ENCODE measurements at places on chromosomes 7 and 10. TPM values are rescaled to one million over a fixed set of nuclear protein-coding genes. Genes with fewer than 3 reads are reported as not detected.

GRCh38 chr7:74199551-74200355 lies 10.1 kb upstream of the LAT2 start:
- DNase-seq, result no peak
- peaks cover 3% of the 10 kb centered on the region for H3K27me3 ChIP-seq
- H3K4me3 ChIP-seq, result no peak overlapping the region

GRCh38 chr7:23468526-23469149 lies 1.7 kb downstream of the IGF2BP3 start:
- peak overlapping the region; percentile 52 for H3K4me3 ChIP-seq
- no peak overlapping the region for H3K27ac ChIP-seq
- DNase-seq, result no peak
- H3K27me3 ChIP-seq, result peaks cover 78% of the 10 kb centered on the region

GRCh38 chr7:105493923-105494315 lies 28.2 kb downstream of the PUS7 start:
- no peak for DNase-seq
- no peak overlapping the region for H3K27ac ChIP-seq
- no peaks in the 10 kb centered on the region for H3K4me1 ChIP-seq
- H3K4me3 ChIP-seq, result no peak overlapping the region

DNA sequence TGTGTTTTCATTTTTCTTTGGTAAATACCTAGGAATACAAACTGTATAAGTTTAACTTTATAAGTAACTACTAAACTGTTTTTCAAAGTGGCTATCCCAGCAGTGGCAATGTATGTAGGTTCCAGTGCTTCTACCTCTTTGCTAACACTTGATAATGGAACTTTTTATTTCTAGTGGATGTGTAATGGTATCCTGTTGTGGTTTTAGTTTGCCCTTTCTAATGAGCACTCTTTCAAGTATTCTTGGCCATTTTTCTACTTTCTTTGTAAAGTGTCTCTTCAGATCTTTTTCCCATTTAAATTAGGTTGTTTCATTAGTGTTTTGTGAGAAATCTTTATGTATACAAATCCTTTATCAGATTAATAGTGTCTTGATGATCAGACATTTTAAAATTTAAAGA lies 4.6 kb downstream of the KIF20B start:
- peak overlapping the region; percentile 65 for H3K27ac ChIP-seq
- peaks cover 40% of the 10 kb centered on the region for H3K36me3 ChIP-seq
- H3K4me1 ChIP-seq, result peaks cover 46% of the 10 kb centered on the region
- H3K27me3 ChIP-seq, result no peaks in the 10 kb centered on the region
- DNase-seq, result no peak

DNA sequence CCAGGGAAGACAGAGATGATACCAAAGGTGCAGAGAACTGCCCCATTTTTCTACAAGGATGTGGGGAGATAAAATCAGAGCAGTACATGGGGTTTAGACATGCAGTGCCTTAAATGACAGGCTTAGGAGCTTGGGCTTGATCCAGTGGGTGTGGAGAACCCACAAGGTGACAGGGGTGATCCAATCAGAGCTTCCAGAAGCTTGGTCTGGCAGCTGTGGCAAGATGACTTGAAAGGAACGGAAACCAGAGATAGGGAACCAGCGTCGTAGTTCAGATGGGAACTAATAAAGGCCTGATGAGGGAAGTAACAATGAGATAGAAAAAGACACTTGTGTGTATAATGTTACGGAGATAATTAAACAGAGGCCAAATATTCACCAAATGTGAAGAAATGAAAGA lies 80.7 kb downstream of the SLC37A3 start:
- H3K4me3 ChIP-seq, result no peak overlapping the region
- H3K36me3 ChIP-seq, result peaks cover 24% of the 10 kb centered on the region
- no peak overlapping the region for H3K27ac ChIP-seq

DNA sequence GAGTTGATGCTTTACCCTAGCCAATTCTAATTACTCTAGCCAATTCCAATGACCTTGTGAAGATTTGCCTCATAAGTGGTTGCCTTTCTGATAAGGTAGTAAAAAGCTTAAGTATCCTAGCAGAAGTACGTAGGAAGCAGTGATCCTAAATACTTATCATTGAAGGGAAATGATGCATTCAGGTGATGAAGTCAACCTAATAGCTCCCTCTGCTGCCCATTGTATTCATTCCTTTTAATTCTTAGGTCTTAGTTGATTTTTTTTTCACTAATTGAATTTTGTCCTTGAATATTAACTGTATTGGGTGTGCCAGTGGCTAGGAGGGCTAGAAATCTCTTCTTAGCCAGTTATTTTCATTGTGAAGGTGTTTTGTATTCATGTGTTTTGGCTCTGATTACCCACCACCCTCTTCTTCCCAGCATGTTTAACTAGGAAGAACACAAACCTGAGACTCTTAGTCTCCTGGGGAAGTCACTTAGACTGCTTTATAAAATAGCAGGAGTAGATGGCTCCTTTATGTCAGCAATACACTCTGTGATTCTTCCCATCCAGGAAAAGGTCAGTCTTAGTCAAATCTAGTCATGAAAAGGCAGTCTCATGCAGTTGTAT lies 46.3 kb downstream of the PLEKHA8 start:
- DNase-seq, result no peak
- no peaks in the 10 kb centered on the region for H3K4me1 ChIP-seq
- peaks cover 5% of the 10 kb centered on the region for H3K36me3 ChIP-seq
- no peaks in the 10 kb centered on the region for H3K27me3 ChIP-seq
- H3K4me3 ChIP-seq, result no peak overlapping the region
- no peak overlapping the region for H3K27ac ChIP-seq

- H3K4me3 ChIP-seq, result no peak overlapping the region
- H3K27ac ChIP-seq, result no peak overlapping the region
- no peak for DNase-seq
- no peaks in the 10 kb centered on the region for H3K27me3 ChIP-seq
- H3K36me3 ChIP-seq, result peaks cover 1% of the 10 kb centered on the region
Observed at GRCh38 chr7:44918029-44918428, 32.7 kb upstream of the PURB start.

GRCh38 chr10:34475786-34476185 lies 339.3 kb downstream of the PARD3 start:
- H3K36me3 ChIP-seq, result no peaks in the 10 kb centered on the region
- no peak overlapping the region for H3K27ac ChIP-seq
- DNase-seq, result no peak
- H3K4me1 ChIP-seq, result no peaks in the 10 kb centered on the region
- no peak overlapping the region for H3K4me3 ChIP-seq

DNA sequence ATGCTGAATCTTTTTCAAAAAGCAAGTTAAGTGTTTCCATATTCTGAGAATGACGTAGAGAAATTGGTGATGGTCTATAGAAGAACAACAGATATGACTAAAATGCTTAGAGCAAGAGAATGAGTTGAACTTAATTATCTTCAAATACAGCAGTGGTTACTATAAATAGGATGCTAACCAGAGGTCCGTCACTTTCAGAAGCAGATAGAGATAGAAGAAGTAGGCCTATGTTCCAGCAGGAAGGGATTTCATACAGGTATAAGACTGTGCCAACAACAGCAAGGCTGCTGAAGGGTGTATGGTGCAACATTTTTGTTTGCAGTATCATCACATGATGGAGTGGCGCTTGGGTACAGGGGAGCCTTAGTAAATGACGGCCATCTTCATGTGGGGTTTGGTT lies 68.6 kb downstream of the HBP1 start:
- H3K27me3 ChIP-seq, result no peaks in the 10 kb centered on the region
- H3K36me3 ChIP-seq, result no peaks in the 10 kb centered on the region
- H3K27ac ChIP-seq, result no peak overlapping the region

DNA sequence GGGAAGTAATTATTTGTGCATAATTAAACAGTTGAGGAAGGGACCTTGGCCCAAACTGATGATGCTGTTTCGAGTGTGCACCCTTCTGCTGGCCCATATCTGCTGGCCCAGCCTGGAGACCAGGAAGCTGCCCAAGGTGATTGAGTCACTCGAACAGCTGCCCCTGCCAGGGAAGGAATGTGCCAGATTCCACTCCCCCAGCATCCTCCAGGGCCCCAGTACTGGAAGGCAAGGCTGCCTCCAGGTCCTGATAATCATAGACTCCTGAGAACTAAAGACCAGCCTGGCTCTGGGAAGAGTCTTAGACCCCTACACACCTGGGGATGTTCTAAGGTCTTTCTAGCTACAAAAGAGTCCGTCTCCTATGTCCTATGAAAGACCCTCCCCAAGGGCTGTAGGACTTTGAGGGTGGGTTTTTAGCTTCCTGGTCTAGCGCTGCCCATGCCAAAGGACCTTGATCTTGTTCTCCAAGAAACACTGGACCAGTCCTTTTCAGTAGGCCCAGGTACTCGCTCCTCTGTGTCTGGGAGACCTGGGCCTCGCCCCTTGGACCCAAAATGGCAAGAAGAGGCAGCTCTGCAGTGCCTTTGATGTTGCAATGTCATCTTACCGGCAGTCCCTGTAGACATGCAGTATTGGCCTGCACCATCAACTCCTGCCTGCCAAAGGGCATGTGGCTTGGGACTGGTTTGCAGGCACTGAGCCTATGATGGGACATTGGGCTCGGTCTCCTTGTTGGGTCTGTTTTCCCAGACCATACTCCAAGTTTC lies 103.2 kb upstream of the GPR26 start:
- peaks cover 5% of the 10 kb centered on the region for H3K27me3 ChIP-seq
- no peak overlapping the region for H3K27ac ChIP-seq
- no peak overlapping the region for H3K4me3 ChIP-seq
- no peaks in the 10 kb centered on the region for H3K4me1 ChIP-seq
- H3K36me3 ChIP-seq, result no peaks in the 10 kb centered on the region

PDK4 gene
- not detected for total RNA-seq

HGF gene
- not detected for total RNA-seq

ZNF488 gene
- not detected for total RNA-seq

SLC39A12 gene
- not detected for total RNA-seq

TMEM270 gene
- not detected for total RNA-seq
